Liver (tissue), 10 donors: ENCODE measurements at places on chromosomes 1 and 21.

GRCh38 chr21:39867198-39867650 is at the start of gene PCP4:
Gene PCP4 (plus strand): TSS chr21:39867438. CDS start chr21:39867502, 64 bp downstream.
- peak; percentile 63 for DNase-seq

DNA sequence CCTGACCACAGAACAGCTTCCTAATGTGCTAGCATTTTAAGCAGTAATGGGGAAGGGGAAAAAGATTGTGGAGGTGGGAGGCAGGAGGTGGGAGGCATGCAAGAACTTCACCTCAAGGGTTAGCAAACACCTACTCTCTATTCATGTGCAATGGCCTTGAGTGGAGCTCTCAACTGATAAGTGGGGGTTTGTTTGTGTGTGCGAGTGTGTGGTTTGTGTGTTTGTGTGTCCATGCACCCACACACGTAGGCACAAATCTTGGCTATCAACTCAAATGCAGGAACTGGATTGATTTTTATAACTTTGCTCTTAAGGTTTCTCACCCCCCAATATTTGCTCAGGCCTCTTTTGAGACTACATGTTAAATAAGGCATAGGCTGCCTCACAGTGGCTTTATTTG is 78.6 kb downstream of the SYT6 start:
- no peak for DNase-seq

GRCh38 chr1:99062192-99062591 is 57.5 kb upstream of the PLPPR5 start:
- DNase-seq, result no peak

DNA sequence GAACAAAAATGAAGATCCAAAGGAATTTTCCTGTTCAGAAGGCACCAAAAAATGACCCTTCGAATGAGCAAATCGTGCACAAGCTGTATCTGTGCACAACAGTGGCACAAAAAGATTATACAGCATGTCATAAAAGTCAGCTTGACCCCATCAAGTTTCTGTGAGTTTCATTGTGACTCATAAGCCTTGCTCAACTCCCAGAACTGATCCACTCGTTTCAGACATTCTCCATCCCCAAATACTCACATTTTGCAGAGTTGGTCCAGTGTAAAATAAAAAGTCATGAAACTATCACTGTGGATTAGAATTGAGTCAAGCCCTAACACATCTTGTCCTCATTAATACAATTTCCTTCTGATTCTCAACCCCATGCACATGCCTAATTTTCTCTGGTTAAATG is 174.7 kb upstream of the PKN2 start:
- no peak for DNase-seq

DNA sequence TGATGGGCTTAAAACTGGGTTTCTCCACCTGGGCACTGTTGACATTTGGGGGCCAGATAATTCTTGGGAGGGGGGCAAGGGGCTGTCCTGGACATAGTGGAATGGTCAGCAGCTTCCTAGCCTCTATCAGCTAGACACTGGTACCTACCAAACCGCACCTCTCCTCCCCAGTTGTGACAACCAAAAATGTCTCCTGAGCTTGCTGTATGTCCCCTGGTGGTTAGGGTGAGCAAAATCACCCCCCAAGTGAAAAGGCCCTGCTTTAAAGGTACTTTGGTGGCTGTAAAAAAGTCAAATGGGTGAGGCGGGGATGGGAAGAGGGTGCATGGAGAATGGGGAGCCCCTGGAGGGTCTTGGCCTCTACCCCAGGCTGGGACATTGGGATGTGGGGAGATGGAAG is 182.0 kb downstream of the IGSF21 start:
- no peak for DNase-seq

DNA sequence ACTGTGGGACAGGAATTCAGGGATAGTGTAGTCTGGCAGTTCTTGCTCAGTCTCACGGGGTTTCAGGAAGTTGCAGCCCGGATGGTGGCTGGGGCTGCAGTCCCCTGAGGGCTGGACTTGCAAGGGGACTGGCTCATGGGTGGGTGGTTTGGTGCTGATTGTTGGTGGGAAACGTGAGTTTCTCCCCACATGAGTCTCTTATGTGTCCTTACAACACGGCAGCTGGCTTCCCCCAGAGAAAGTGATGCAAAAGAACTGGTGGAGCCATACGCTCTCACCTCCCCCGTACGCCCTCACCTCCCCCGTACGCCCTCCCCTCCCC is 64.9 kb downstream of the EVA1C start:
- DNase-seq, result no peak

GRCh38 chr1:219430419-219430818 is 182.5 kb downstream of the ZC3H11B start:
- DNase-seq, result no peak

- DNase-seq, result no peak
Observed at GRCh38 chr1:214019499-214019898, 31.7 kb downstream of the PROX1 start.

- DNase-seq, result no peak
Observed at GRCh38 chr1:153803470-153804056, 28.4 kb downstream of the SLC27A3 start.

DNA sequence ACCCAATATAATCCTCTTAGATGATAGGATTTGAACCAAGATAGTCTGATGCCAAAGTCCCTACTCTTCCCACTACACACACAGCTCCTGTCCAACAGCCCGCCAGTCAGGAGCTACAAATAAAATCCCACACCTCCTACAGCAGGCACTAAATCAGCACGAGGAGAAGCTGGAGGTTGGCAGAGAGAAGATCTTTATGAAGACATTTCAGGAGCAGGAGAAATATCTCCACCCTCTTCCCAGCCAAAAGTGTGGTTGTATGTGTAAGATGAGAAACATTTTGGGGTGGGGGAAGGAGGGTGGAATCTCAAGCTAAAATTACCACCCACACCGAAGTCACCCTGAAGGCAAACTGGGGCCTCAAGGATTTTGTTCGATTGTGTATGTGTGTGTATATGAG is 54.5 kb downstream of the PLXNA2 start:
- no peak for DNase-seq

- no peak for DNase-seq
Observed at GRCh38 chr1:70518106-70518505, 107.0 kb downstream of the CTH start.

DNA sequence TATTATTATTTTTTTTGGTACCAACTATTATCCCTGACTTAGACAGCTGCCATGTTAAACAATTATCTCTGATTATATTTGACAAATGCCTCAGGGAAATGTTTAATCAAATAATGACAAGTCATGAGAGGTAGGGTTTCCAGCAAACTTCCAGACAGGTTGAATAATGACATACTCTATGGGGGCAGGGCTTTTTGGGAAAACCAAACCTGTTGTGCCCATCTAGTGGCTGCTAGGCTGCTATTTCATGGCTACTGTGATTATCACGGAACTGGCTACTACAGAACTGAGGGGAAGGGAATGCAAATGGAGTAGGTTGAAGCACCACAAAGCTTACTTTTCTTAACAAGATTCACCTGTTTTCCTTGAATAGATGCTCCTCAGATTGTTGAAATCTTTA is 77.6 kb downstream of the DUSP10 start:
- no peak for DNase-seq

- DNase-seq, result no peak
Observed at GRCh38 chr1:243411472-243411871, 155.6 kb downstream of the SDCCAG8 start.

- no peak for DNase-seq
Observed at GRCh38 chr1:94709891-94710581, 110.1 kb upstream of the SLC44A3 start.

- no peak for DNase-seq
Observed at GRCh38 chr1:96296991-96297390, 424.6 kb upstream of the PTBP2 start.

DNA sequence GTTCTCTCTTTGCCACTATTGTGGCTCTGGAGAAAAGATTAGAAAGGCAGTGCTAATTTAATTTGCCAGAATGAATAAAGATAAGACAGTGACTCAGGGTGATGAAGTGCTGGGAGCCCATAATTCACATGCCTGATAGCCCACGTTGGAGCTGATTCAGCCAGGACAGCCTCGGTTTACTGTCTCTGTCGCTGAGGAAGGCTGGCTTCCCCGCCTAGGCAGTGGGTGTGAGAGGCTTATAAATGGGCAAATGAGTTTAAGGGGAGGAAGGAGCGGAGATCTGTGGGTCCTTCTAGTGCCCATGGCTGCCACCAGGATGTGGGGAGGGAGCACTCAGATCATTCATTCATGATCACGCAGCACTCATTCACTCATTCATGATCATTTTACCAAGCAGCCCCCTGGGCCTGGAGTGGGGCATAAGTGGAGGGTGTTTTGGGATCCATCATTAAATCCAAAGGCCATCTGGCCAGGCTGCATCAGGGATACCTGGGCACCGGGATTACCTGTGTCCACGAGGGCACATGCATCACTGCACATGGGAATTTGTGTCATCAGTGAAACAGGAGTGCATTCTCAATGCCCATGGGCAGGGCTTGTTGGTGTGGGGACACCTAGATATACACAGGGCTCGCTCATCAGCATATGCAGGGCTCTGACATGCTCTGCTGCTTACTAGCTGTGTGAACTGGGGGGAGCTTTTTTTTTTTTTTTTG is 315.4 kb downstream of the MATN1 start:
- DNase-seq, result peak; percentile 22

DNA sequence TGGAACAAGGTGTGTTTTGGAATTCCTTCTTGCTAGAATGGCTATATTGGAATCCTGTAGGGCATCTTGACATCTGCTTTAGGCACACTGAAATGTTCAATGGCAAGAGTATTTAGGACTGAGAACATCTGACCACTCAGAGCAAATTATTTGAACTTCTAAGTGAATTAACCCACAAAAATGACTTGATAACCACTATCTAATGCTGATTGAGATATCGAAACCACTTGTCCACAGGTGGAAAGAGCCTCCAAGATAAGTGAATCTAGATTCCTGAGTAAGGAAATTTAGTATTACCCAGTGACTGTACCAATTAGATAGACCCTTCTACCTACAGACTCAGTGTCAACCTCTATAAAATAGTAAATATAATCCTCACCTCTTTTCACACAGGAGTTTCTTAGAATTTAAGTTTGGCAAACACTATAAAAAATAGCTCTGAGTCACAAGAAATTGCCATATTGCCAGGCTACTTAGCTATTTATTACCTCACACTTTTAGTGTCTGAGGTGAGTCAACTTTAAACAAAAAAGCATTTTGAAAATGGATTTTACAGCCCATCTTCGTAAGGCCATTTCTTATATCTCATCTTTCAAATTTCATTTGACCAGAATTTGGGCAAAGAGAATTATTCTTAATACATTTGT is 421.8 kb downstream of the PTBP2 start:
- no peak for DNase-seq

- DNase-seq, result no peak
Observed at GRCh38 chr21:44418108-44418875, 37.0 kb upstream of the LRRC3 start.

- DNase-seq, result no peak
Observed at GRCh38 chr1:201359873-201360210, 17.6 kb downstream of the TNNT2 start.

DNA sequence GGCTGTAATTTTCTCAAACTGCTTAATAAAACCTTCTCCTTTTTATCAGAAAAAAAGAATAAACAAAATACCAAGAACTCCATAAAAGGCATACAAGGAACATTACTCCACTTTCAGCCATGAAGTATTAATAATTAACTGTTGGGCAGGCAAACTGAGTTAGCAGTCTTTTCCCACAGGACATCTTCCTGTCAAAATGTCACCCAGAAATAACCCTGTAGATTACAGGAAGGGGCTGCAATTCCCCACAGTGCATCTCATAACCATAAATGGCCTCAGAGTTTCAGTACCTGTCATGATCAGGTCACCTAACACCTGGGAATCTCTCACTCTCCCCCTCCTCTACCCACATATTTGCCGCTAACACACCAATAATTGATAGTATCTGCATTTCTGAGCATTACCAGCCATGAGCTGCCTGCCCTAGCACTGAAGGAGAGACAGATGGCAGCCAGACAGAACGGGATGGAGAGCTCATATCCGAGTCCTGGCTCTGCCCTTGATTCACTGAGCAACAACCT is 475.0 kb downstream of the SMYD3 start:
- no peak for DNase-seq

GRCh38 chr1:107318932-107319331 is 178.1 kb downstream of the NTNG1 start:
- DNase-seq, result no peak

DNA sequence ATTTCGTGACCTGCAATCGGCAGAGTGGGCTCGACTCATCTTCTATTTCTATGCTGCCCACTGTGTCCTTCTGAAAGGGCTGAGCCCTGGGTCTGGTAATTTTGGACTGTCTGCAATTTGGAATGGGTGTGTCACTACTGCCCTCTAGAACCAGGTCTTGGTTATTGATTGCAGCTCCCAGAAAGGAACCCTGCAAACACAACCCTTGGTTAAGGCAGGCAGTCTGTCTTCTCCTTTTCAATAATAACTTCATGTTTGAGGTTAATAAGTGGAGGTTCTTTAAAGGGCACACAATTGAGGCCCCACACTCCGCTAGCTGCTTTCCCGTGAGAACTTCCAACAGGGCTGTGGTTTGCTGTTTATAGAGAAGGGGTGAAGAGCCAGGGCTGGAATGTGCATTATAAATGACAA is 79.9 kb upstream of the LYST start:
- DNase-seq, result no peak

GRCh38 chr1:221514806-221515205 is 227.1 kb downstream of the DUSP10 start:
- DNase-seq, result no peak

DNA sequence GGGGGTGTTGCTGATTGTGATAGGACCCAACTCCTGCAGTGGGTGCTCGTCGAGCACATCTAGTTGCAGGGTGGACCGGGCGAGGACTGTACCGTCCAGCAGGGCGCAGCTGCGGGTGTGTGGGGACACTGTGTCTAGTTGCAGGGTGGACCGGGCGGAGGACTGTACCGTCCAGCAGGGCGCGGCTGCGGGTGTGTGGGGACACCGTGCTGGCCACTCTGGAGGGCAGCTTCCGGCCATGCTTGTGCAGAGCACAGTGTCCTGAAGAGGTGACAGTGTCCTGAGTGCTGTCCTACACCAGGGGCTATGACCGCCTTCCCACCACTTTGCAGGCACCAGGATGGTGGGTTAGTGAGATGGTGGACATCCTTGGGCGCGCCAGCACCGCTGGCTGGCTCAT is 4.6 kb upstream of the TRPM2 start:
- DNase-seq, result no peak

DNA sequence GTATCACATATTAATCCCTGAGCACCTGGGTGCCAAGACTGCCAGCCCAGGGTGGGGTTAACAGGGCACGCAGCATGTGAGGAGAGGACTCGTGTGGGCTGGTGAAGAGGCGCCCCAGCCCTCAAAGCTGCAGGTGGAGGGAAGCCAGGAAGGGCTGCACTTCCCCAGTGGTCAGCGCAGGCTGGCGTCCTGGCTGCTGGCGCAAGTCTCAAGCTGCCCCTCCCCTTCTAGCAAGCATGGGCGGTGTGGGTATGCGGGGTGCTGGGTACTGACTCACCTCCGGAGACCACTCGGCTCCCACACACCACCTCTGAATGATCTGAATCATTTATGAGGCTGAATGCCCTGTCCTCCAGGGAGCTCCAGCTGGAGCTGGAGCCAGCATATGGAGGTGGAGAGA is 44.0 kb downstream of the EIF2D start:
- no peak for DNase-seq

DNA sequence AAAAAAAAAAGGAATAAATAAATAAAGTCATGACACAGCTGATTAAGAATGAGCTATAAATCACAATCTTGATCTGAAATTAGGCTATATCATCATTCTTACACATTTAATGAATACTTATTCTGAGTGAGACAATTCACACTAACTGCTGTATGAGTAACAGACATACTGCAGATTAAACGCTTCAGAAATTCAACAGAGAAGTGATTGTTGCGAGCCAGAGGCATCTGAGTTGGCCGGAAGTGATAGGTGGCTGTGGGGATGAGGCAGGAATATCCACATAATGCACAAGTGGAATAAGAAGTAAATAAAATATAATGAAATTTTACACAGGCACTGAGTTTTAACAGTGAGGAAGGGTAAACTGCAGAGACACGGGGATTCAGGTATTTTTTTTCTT is 142.4 kb downstream of the APP start:
- no peak for DNase-seq
